Stimulated activated CD4-positive, alpha-beta T cell treated with anti-CD3 and anti-CD28 coated beads, Interleukin-1b, Interleukin-23, amount 100 ng/mL, for 48 hours (primary cell): ENCODE measurements at places on chromosomes 1 and 21.

DNA sequence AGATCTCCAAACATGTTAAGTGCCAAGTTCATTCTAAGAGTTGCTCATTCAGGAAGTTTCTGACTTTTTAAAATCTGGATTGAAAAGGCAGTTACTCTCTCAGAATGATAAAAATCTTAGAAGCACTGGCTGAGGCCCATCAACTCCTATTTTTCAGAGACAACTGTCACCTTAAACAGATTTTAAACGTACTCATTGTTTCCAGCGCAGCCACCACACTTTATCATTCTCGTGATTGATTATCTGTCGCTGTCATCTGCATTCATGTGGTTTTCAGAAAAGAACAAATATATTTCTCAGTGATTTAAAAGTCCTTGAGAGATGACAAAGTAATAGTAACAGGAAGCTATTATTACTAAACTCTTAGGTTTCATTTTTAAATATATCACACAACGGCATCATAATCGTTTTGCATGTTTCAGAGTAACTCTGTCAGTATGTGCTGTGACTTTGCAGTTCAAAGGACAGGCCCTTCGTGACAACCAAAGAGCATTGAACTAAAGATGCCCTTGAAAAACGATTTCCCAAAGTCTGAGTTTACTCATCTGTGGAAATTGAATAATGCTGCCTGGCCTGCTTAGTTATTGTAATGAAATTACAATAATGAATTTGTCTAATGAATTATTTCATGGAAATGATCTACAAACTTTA, 14.9 kb upstream of the KCNK1 start:
- peak; percentile 48 for DNase-seq

DNA sequence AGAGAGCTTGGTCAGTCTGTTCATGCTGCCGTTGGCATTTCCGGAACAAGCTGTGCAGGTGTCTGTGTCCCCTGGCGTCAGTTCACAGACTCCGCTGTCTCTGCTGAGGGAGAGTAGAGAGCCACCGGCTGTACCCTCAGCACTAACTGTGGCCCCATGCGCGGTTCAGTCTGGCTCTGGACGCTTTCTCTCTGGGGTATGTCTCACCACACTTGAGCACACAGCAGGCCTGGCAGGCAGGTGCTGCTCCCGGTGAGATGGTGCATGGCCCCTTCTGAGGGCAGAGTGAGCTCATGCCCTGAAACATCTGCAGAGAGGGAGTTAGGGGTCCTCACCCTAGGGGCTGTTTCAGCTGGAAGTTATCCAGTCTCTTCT, 60.0 kb upstream of the TLR5 start:
- no peak for DNase-seq

DNA sequence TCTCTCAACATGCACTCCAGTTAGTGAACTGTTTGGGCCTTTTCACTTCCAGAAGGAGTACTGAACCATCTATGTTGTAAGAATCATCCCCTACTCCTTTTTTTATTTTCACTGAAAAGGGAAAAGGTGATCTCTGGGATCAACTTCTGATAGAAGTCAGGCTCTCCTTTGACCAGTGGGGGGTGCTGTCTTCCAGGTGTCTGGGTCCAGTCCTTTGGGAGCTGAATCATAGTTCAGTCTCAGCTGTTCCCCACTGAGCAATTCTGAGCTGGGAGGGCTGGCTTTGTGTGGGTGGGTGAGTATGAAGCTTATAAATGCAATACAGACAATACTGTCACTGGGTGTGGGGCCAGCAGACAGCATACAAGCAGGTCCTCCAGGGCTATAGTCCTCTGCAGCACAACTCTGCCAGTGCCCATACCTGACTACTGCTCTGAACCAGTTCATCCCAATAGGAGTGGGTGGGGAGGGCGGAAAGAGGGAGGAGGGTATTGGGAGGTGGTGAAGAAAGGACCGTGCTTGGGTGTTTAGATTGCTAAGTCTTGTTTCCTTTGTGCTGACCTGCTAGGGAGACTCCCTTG, 12.5 kb upstream of the SARS1 start:
- DNase-seq = peak; percentile 88

GRCh38 chr1:166947398-166948043, 27.8 kb downstream of the ILDR2 start:
- DNase-seq = no peak

DNA sequence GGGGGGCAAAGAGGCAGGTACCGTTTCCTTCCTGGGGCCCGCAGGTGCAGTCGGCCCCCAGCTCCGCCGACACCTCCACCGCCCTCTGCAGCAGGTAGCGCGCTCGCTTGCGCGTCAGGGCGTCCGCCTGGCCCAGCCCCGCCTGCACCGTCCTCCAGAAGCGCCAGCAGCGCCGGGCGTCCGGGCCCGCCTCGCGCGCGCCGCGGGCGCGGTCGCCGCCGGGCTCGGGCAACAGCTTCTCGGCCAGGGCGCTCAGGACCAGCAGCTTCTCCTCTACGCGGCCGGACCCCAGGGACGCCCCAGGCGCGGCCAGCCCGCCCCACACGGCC, 863 bp downstream of the TARBP1 start:
- peak; percentile 74 for DNase-seq
